T-helper 22 cell (primary cell): ENCODE measurements at places on chromosomes 2 and 18.

DNA sequence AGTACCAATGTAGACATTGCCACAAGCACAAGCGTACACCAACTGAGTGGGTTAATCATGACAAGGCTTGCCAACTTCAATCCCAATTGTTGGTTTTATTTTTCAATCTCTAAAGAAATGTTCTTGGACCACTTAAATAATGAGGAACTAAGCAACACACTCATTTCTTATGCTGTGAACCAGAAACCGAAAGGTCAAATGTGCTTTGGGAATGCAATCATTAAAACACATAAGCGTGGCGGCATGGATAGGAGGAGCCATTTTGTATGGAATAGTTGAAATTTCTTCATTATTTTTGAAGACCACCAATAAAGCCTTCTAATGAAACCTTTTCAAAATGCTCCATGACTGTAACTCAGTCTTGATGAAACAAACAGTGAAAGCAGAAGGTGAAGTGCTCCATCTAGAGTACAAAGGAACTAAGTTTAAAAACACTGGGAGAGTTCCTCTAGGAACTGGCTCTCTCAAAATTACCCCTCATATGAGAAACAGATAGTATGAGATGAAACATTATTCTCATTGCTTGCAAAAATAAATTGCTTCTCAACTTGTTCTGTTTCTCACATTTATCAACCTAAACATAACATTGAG, 113.2 kb upstream of the CHST9 start:
- no peak for DNase-seq

- DNase-seq: peak; percentile 37
Measured at GRCh38 chr18:8754995-8755960, 49.9 kb downstream of the MTCL1 start.

DNA sequence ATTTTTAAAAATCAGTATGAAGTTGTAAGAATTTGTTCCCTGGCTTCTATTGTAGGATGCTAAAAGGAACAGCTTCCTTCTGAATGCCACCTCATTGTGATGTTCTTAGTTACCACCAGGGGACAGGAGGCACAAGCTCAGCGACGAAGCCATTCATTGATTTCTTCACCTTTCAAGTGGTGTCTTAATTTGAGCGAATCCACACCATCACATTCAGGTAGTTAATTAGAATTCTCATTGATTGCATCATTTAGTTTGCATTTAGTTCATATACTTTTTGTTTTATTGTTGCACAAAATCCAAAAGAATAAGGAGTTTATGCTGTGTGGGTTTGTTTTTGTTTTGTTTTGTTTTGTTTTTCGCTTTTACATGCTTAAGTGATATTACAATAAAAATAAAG, 23.1 kb downstream of the CYP27C1 start:
- DNase-seq: no peak

DNA sequence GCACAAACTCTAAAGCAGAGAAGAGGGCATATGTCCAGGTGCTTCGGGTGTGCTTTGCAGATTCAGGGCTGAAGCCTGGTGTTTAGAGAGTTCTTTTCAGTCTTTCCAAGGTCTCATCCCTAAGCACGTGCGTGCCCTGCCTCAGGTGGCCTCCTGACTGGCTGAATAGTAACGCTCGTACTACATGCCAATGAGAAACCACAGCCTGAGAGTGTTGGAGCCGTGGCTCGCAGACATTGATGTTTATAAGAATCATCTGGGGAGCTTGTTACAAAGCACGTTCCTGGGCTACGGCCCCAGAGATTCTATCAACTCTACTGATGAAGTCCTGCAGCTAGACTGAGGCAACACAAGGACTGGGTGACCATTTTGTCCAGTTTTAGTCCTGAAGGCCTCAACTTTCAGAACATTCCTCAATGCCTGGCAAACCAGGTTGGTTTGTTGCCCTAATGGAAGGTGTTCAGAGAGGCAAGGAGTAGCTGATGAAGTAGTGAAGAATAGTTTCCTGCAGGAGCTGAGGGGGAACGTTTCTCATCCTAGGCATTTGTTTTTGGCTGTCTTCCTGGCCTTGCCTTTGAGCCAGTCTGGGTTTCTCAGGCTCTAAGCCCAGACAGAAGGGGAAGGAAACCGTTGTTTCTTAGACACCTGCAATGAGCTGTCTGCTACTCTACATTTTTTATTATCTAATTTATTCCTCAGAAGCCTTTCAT, 31.5 kb upstream of the HAAO start:
- no peak for DNase-seq

DNA sequence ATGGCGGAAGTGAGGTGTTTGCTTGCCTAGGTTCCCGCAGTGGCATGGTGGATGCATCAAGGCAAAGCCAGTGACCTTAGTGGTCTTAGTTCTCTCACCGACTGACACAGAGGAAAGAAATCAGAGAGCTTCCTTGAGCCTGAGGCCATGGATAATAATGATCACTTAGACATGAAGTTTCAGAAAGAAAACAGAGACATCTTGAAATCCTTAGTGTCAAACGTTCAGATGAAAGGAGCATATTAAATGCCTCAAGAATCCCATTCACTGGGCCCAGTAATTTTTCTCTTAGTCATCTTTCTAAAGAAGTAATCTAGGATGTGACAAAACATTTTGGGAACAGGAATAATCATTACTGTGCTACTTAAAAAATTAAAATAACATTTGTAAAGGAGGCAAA, 35.2 kb downstream of the COPS8 start:
- no peak for DNase-seq

DNA sequence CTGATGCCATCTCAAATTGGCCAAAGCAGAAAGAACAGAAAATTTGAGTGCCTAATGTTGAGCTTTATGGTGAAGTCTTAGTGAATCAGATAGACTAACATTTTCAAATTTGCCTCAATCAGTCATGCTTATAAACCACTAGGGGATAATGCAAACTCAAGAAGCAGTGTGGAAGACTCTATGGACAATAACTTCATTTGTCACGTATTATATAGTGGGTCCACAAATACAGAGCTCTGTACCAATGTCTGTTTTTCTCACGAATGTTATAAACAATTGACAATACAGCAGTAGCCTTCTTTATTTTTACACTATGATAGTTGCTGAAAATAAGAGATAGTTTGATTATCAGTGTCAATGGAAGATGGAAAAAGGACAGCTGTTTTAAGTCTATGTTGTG, 190.8 kb upstream of the SLC8A1 start:
- DNase-seq: no peak

GRCh38 chr2:33765122-33765521, 166.0 kb upstream of the FAM98A start:
- no peak for DNase-seq

DNA sequence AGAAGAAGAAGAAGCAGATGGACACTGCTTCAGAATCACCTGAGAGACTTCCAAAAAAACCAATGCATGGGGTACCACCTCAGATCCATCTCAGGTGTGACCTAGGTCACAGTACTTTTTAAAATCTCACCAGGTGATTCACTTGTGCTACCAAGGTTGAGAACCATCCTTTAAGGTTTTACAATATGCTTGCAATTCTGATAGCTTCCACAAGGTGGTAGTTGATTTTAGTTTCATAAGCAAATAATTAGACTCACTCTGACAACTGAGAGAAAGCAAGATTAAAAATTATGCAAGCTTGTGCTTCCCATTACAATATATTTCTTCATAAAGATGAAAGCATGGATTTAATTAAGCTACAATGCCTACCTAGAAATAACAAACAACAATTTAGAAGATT, 355.1 kb downstream of the EN1 start:
- no peak for DNase-seq

GRCh38 chr2:46116553-46116991, 180.6 kb upstream of the EPAS1 start:
- DNase-seq: no peak
